Activated CD8-positive, alpha-beta memory T cell treated with anti-CD3 and anti-CD28 coated beads for 1 hour (primary cell): ENCODE measurements at places on chromosomes 5 and 9.

GRCh38 chr9:92308893-92309292 lies 15.4 kb upstream of the IARS1 start:
- no peak for DNase-seq

DNA sequence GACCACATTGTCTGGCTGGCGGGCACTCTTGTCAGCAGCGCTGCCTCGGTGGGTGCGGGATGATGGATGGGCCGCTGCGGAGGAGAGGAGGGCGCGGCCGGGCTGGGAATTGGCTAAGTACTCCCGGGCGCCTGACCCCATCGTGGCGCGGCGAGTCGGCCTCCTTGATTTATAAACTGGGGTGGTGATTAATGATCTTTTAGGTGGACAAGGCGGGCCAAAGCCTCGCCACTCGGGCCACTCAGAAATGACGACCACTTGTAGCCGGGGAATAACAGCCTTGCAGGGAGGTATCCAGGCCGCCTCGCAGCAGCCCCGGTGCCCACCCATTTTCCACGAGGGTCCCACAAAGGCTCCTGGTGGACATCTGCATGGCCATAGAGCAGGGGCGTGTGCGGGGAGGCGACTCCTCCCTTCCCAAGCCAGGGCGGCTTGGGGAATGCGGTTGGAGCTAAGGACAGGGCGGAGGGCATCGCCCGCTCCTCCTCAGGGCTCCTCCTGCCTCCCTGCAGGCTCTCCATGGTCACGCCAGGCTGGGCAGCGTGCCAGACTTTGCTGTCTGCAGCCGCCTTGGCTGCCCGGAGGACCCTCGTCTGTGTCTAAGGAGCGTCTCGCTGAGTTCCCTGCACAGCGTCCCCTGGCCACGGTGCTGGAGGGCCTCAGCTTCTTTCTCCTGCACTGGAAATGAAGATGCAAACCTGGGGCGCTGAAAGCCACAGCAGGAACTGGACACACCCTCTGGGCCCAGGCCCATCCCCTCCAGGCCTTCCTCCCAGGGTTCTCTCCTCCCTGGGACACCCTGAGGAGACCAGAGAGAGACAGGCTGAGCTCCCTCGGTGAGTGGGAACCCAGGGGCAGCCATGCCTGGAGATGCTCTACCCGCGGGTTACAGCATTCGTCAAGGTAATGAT lies 287.4 kb upstream of the IRX4 start:
- DNase-seq: no peak

DNA sequence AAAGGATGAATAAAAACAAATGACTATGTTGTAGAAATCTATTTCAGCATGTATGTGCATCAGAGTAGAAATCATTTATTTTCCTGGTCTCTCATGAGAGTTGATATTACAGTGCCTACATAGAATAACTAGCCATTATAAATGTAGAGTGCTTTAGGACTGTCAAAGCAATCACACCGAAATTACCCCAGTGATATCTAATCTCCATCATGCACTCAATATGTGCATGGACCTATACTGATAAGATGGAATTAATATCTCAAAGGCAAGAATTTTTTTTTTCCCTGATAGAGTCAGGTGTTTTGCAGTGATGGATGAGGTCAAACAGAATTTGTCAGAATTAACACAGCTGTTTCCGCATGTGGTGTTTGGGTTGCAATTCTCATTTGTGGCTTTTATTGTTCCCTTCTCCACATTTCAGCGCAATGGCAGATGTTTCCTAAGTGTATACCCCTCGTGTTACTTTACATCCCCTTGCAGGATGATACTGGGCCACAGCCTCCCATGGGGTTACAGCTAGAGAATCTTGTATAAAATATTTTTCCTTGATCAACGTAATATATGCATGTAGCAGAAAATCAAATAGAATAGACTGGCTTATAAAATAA lies 298.8 kb downstream of the RASEF start:
- no peak for DNase-seq

- no peak for DNase-seq
Observed at GRCh38 chr5:72042097-72042496, 65.2 kb upstream of the MAP1B start.

DNA sequence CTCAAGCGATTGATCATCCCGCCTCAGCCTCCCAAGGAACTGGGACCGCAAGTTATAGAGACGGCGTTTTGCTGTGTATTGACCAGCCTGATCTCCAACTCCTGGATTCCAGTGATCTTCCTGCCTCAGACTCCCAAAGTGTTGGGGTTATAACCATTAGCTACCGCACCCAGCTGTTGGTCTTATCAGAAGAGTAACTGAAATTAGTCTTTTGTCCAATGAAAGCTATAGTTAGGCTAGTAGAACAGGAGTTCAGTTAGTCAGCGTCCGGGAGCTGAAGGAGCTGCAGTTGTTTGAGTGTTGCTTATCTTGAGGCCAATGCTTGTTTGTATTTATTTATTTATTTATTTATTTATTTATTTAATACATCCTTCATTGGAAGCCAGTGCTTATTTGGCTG lies 3.2 kb upstream of the MIGA2 start:
- DNase-seq: no peak

DNA sequence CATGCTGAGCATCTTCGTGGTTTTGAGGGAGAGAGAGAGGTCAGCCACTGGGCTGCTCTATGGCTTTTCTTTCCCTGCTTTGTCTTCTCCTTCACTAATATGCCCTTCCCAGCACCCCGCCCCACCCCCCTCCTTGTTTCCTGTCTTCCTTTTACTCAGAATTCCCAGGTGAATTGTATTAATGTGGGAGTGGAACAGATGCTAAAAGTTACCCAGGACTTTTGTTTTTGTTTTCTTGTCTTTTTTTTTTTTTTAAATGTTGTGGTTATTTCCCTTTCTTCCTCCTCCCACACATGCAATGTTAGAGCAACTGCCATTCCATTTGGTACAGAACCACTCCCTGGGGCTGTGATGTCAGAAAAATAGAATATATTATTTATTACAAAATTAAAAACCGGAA lies 442.7 kb upstream of the CD180 start:
- no peak for DNase-seq

- DNase-seq: no peak
Observed at GRCh38 chr9:116377179-116377798, 223.7 kb downstream of the PAPPA start.

- DNase-seq: no peak
Observed at GRCh38 chr9:98742325-98743280, 33.9 kb upstream of the GABBR2 start.
